SW480 (cell line): ENCODE measurements at places on chromosomes 3 and 15.
A peak's percentile ranks its signal among the peaks of the same experiment; 100 is the strongest.

- DNase-seq = no peak
These were observed 2.2 kb downstream of the SATB1 start for GRCh38 chr3:18422972-18423371.

DNA sequence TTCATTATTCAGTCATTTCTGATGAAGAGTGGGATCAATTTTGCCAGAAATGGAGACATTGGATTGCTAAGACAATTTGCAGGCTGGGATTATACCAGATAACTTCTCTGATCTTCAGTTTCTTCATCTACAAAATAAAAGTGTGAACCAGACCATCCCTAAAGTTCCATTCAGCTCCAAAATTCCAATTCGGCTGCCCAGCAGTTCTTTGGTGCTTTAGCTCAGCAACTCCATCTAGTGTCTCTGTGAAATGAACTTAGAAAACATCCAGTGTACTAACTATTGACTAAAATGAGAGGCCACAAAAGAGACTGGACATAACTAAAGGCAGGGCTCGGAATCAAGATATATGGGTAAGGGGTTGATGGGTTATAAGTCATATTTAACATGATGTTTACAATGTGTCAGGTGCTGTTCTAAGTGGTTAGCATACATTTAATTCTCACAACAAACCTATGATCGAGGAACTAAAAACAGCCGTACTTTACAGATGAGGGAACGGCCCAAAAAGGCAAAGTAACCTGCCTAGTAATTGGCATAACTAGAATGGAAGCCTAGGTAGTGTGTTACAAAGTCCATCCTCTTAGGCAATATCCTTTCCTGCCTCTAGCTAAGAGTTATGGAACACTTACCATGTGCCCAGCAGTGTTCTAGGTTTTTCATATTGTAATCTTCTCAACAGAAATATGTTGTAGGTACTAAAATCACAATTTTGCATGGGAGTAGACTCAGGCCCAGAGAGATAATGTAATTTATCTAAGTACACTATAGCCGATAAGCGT is 17.0 kb downstream of the THAP10 start:
- DNase-seq = peak; percentile 39

DNA sequence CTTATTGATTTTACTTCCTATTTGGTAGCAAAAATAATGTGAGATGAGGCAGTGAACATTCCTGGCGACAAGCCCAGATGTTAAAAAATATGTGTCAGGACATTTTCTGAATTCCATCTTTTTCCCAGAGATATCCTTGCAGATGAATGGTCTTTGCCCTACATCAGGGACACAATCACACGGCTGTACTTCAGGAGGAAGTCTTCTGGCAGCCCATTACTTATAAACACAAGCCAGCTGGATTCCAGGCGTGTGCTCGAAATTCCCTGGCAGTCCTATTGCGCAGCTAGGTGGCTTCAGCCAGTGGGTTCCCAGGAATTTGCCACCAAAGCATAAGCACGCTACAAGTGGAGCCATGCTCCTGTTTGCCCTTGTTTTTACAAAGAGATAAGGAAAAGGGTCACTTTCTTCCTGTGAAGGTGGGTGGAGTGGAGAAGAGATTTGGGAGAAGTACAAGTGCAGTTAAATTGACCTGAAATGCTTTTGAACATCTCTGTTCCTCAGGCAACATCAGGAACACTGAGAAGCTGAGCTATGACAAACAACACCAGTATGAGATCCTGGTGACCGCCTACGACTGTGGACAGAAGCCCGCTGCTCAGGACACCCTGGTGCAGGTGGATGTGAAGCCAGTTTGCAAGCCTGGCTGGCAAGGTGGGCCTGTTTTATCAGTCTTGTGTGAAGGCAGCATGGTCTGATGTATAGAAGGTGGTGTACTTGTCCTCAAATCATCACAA is 257.1 kb upstream of the TRIM42 start:
- DNase-seq = no peak

GRCh38 chr15:35690089-35690488 is 144.1 kb upstream of the DPH6 start:
- no peak for DNase-seq

GRCh38 chr3:185537369-185537970 is 14.9 kb downstream of the LIPH start:
- DNase-seq = peak; percentile 54

- DNase-seq = no peak
These were observed 6.6 kb downstream of the DPH3 start for GRCh38 chr3:16258177-16258576.

DNA sequence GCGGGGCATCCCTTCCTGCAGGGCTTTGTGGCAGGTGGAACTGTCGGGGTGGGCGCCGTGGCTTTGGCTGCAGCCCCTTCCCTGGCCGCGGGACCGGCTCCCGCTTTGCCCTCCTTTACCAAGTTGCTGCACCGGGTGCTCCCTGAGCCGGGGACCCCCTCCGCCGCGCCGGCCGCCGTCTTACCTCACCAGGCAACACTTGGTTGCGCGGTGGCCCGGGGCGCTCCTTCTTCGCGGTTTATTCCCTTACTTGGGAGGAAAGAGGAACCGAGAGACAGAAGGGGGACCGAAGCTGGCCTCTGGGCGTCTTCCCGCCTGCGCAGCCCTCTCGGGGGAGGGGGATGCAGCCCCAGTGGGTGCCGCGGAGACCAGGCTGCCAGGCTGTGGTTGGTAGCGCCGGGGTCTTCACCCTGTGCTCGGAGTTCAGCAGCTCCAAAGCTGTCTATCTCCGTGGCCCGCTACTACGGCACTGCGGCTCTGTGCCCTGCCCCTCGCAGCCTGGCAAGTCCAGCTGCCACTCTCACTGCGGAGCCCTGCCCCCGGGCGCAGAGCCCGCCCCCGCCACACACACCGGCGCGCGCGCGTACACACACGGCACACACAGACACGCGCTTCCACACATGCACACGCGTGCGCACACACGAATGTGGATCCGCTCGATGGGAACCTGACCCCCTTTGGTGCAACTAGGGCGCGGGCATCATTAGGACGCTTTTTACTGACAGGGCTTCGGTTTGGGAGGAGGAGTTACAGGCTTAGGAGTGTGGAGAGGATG is at the start of gene DGKG:
TSS of gene DGKG (minus strand) at position 473 of the 775 bp plus-strand sequence. CDS start 41,775 bp downstream, outside the sequence.
- no peak for DNase-seq
